ENCODE measurements at places on chromosomes 12 and 14.

- no peak overlapping the region for H3K4me3 ChIP-seq
- peaks cover 27% of the 10 kb centered on the region for H3K4me1 ChIP-seq
These were observed 7.3 kb downstream of the SLC39A9 start for GRCh38 chr14:69405762-69406161.

- H3K4me3 ChIP-seq: peak within 1 kb of the TSS; percentile 90
- H3K27me3 ChIP-seq: peaks cover 16% of the 10 kb centered on the region
- H3K36me3 ChIP-seq: peaks cover 12% of the 10 kb centered on the region
- peak; percentile 85 for DNase-seq
- H3K4me1 ChIP-seq: peaks cover 97% of the 10 kb centered on the region
- peak within 1 kb of the TSS; percentile 99 for H3K27ac ChIP-seq
These were observed at the start of gene GPR162 for GRCh38 chr12:6821591-6822425. GPR162 (plus strand) TSS chr12:6821821; CDS start chr12:6823899, 2,078 bp downstream.

GRCh38 chr12:54052438-54053002 is 1.1 kb upstream of the HOXC4 start:
- H3K27me3 ChIP-seq: no peaks in the 10 kb centered on the region
- peak overlapping the region; percentile 97 for H3K27ac ChIP-seq
- peak; percentile 67 for DNase-seq
- peak overlapping the region; percentile 95 for H3K4me3 ChIP-seq

GRCh38 chr12:115245020-115245419 is 561.0 kb upstream of the TBX3 start:
- no peak for DNase-seq
- H3K36me3 ChIP-seq: no peaks in the 10 kb centered on the region
- no peak overlapping the region for H3K27ac ChIP-seq
- no peak overlapping the region for H3K4me3 ChIP-seq

GRCh38 chr12:45687081-45688015 is 42.2 kb upstream of the ARID2 start:
- H3K27ac ChIP-seq: no peak overlapping the region
- no peaks in the 10 kb centered on the region for H3K4me1 ChIP-seq
- peaks cover 6% of the 10 kb centered on the region for H3K27me3 ChIP-seq
- H3K36me3 ChIP-seq: no peaks in the 10 kb centered on the region
- DNase-seq: no peak

All from nephron progenitor cell (in vitro differentiated cells).